ENCODE measurements at places on chromosomes 11 and 22. TPM values are rescaled to one million over a fixed set of nuclear protein-coding genes. Genes with fewer than 3 reads are reported as not detected.

DNA sequence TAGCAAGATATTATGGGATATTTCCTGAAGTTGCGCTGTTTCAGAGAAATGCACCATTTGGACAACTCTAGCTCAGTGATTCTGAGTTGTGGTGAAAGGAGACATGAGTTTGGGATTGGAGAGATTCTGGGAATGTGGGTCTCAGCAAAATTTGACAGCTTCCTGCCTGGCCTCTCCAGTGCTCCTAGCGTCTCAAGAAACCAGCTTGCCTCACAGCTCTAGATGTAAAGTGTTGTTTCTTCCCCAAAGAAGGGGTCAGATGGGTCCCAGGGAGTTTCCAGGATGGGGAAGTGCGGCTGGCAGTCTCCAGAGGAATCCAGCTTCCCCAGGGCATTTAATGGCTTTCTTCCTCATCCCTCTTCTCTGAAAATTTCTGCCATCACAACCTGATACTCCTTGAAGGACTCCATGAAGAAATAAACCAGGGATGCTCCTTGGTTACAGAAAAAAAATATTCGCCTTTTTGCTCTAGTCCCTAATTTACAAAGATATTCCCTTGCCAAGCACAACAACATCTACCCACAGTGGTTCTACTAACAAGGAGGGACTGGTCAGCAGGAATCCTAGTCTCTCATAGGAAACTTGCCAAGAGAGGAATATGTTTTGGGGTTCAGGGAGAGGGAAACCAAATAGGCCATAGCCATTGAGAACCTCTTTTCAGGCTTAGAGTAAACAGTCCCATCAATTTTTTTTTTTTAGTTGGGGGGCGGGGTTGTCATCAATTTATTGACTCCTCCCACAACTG lies 185.4 kb upstream of the E2F8 start:
- no peak for DNase-seq

Gene OR4D9
- total RNA-seq = not detected

- DNase-seq = no peak
These were observed 113.2 kb downstream of the TMEM135 start for GRCh38 chr11:87150936-87151335.

- DNase-seq = peak; percentile 8
These were observed 197.2 kb upstream of the PITPNB start for GRCh38 chr22:28116219-28116673.

DNA sequence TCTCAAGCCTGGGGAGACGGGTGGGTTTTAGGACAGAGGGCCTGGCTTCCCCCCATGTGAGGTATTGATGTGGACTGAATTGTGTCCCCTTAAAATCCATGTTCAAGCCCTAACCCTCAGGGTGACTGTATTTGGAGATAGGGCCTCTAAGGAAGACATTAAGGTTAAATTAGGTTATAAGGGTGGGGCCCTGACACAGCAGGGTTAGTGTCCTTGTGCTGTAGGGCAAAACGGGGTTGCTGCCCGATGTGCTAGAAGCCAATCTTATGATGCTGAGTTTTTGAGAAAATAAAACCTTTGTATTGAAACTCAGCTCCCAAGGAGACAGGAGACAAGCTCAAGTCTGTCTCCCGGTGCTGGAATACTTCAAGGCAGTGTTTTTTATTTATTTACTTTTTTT lies 71.1 kb upstream of the NUP50 start:
- no peak for DNase-seq

DNA sequence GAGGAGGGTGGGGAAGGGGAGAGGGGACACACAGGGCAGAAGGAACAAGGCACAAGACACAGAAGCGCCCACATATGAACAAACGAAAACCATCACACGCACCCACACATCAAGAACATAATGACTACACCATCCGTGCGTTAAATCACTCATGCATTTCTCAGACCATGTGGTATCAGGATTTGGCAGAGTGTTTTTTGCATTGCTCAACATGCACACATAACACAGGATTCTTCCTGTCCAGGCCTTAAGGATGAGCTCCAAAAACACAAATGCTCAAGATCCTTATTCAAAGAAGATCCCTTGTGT lies 309.5 kb downstream of the CADM1 start:
- no peak for DNase-seq

GRCh38 chr22:25908755-25909154 lies 166.8 kb downstream of the MYO18B start:
- no peak for DNase-seq
